ENCODE measurements at places on chromosomes 7 and 10. TPM values are rescaled to one million over a fixed set of nuclear protein-coding genes. Genes with fewer than 3 reads are reported as not detected.
A peak's percentile ranks its signal among the peaks of the same experiment; 100 is the strongest.

GRCh38 chr7:18960725-18961124 lies 156.7 kb downstream of the TWIST1 start:
- DNase-seq: peak; percentile 17

DNA sequence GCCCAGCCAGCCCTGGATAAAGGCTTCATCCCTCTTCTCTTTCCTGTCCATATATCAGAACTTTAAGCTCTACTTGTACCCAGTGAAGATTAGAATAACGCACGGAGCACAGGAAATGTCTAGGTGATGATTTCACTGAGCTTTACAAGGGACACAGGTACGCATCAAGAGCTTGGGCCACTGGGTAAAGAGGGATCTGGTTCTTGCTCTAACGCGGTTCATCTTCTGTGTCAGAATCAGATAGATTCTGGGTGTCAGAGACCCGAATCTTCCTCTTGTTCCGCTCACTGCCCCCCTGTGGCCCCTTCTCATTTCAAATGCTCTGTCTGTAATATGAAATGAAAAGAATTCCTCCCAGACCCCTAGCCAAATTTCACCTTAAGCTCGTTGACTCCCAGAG lies 24.7 kb downstream of the IL2RA start:
- no peak for DNase-seq

- no peak for DNase-seq
These were observed 125.0 kb downstream of the FAM53B start for GRCh38 chr10:124619195-124619594.

GRCh38 chr7:143347950-143348349 lies 14.6 kb downstream of the FAM131B start:
- no peak for DNase-seq

DNA sequence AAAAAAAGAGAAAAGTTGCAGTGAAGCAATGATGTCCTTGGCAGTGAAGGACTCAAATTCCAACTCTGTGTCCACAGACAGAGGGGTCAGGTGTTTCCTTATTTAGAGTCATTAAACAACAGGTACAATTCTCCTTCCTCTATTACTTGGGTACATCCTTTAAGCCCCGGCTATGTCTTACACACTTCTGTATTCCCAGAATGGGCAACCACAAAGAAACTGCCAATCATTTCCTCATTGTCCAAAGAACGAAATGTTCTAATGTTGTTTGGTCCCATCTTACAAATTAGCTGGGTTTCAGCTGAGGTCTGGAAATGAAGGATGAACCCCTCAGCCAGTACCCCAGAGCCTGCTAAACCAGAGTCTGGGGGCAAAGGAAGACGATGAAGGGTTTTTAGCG lies 59.5 kb downstream of the GRB10 start:
- no peak for DNase-seq

GRCh38 chr7:141646826-141647480 lies 55.0 kb downstream of the DENND11 start:
- no peak for DNase-seq

DNA sequence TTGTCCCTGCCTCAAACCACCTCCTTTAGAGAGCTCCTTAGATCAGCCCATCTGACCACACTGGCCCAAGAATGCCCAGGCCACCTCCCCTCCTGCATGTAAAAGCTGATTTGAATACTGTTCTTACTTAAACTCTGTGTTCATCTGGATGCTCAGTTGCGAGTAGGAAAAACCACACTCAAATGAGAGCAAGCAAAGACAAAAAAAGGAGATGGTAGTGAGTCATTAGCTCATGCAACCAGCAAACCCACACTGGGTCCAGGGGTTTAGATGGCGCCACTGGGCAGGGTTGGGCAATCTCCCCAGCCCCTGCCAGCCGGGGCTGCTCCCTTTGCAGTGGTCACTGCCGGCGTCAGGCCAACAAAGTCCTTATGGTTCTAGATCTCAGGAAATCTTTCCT lies 32.7 kb downstream of the TSPAN15 start:
- no peak for DNase-seq

DNA sequence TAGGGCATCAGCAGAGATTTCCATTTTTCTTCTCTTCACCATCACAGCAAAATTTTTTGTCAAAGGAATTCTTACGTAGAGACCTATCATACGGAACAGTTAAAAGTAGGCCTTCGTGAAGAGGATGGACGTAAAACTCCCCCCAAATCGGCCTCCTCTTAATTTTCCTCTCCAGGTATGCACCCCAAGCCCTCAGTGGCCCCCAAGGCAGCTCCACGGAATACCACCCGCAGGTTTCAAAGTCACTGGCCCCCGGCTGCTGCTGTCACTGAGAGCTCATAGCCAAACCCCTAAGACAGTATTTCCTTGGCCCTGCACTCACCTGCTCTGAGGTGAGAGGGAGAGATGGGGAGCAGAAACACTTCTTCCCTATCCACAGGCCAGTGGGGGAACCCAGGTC lies 8.8 kb downstream of the PODXL start:
- no peak for DNase-seq

- no peak for DNase-seq
These were observed 179.6 kb upstream of the LRRTM3 start for GRCh38 chr10:66746246-66746645.

GRCh38 chr10:92699518-92700381 lies 10.0 kb downstream of the HHEX start:
- DNase-seq: no peak

Gene MRLN
- 0.58 TPM for polyA plus RNA-seq

Gene COBL
- 16.1 TPM for polyA plus RNA-seq

Gene CTAGE8
- 9.5 TPM for polyA plus RNA-seq

Data from left renal pelvis (tissue), 4 donors.